ENCODE measurements at places on chromosomes 7 and 10. TPM values are rescaled to one million over a fixed set of nuclear protein-coding genes. Genes with fewer than 3 reads are reported as not detected.
A peak's percentile ranks its signal among the peaks of the same experiment; 100 is the strongest.

GRCh38 chr7:133077394-133077793 is 4.5 kb downstream of the CHCHD3 start:
- no peak for DNase-seq

- peak; percentile 36 for DNase-seq
These were observed 181.3 kb downstream of the RNLS start for GRCh38 chr10:88401671-88402347.

DYNC1I1 gene
- total RNA-seq, result 0.17 TPM

GRCh38 chr10:130758529-130758928 is 553.0 kb downstream of the TCERG1L start:
- no peak for DNase-seq

DNA sequence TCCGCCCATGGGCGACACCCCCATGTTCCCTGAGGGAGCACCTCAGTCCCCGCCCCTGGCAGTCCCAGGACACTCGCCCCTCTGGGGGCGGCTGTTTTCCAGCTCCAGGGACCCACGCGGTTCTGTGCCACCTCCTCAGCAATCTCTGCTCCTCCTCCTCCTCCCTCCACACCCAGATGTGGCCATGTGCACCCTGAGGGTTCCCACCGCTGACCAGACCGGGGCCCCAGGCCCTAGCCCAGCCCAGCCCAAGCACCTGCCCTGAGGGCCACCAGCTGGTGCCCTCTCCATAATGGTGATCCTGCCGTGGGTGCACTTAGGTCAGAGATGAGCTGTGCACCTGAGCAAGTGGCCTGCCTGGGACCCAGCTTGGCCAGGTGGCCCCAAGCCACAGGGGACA is 25.1 kb downstream of the AP5Z1 start:
- DNase-seq, result no peak

KAZALD1 gene
- 14.4 TPM for total RNA-seq

DNA sequence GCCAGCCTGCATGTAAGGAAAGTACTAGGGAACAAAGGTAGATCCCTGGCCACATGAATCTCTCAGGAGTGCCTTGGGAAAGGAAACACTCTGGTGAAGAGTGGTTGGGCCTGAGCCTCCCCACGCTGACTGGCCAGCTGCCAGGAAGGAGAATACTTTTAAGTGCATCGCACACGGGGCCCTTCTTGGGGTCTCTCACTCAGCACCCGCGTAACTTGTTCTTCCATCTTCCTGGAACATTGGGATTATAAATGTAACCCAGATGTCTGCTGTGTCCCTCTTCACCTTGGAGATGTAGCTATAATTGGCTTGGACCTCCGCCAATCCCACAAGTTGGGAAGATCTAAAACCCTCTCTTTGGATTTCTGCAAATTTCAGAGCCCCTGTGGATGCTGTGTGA is 4.4 kb upstream of the GLI3 start:
- no peak for DNase-seq

HTRA1 gene
- total RNA-seq, result 109 TPM

NEUROD6 gene
- total RNA-seq, result not detected

GRCh38 chr7:56081626-56082340 is 11.0 kb downstream of the PHKG1 start:
- DNase-seq, result no peak

- DNase-seq, result no peak
These were observed 87.7 kb upstream of the CYP2C9 start for GRCh38 chr10:94850766-94851165.

CACNA2D1 gene
- 64.4 TPM for total RNA-seq

GRCh38 chr10:14429043-14429700 is 98.4 kb upstream of the FRMD4A start:
- no peak for DNase-seq

- DNase-seq, result no peak
These were observed 13.4 kb downstream of the BUD31 start for GRCh38 chr7:99422186-99422585.

GRCh38 chr10:114520453-114520852 is 116.2 kb upstream of the AFAP1L2 start:
- DNase-seq, result peak; percentile 86

DNA sequence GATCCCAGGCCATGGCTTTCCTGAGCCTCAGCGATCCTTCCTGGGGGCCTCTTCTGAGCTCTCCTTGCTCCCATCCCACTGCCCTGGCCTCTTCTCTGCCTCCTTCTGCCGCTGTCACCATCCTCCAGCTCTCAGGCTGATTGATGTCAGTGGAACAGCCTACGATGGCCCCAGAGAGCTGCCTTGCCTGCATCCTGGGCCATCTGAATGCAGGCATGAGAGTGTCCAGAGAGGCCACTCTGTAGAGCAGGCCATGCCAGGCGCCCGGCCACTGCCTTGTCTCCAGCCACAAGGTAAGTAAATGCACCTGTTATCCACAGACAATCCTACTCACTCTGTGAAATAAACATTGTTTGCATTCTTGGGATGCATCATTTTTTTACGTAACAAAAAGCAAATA is 171.4 kb upstream of the PPP2R2D start:
- DNase-seq, result no peak

GRCh38 chr10:77249901-77250459 is 387.6 kb downstream of the KCNMA1 start:
- no peak for DNase-seq

NME8 gene
- not detected for total RNA-seq

Measured in fibroblast of lung (primary cell).